ENCODE measurements at places on chromosomes 3 and 15.

- DNase-seq = no peak
Observed at GRCh38 chr3:115187149-115187757, 40.2 kb upstream of the ZBTB20 start.

DNA sequence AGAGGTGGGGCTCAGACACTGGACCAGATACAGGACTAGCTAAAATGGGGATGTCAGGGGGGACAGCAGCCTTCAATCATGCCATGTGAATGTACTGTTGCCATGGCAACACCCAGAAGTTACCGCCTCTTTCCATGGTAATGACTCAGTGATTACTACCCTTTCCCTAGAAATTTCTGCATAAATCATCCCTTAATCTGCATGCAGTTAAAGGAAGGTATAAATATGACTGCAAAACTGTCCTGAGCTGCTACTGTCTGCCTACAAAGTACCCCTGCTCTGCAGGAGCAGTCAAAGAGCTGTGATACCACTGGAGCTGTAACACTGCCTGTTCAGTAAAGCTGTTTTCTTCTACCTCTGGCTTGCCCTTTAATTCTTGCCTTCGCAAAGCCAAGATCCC, 168.2 kb downstream of the PEAK1 start:
- DNase-seq = no peak

- DNase-seq = no peak
Observed at GRCh38 chr3:15099364-15100098, 583 bp upstream of the RBSN start.

GRCh38 chr3:9903238-9903624, 583 bp downstream of the IL17RE start:
- DNase-seq = no peak

- no peak for DNase-seq
Observed at GRCh38 chr15:69885173-69885955, 212.4 kb downstream of the TLE3 start.

DNA sequence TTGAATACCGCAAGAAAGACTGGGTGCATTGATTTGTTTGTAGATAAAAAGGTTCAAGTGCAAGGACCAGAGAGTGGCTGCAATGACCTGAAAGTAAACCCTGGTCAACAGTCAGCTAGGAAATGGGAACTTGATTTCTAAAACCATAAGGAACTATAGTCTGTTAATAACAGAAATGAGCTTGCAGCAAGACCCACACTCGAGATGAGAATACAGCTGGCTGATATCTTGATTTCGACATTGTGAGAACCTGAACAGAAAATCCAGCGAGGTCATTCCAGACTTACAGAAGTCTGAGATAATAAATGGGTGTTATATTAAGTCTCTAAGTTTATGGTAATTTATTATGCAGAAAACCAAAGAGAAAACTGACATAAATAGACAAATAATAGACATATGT, 177.3 kb downstream of the NFKBIZ start:
- DNase-seq = no peak

- peak; percentile 52 for DNase-seq
Observed at GRCh38 chr15:58165661-58166060, 27.5 kb downstream of the AQP9 start.

GRCh38 chr3:126656371-126657134, 1.6 kb upstream of the TXNRD3 start:
- DNase-seq = no peak

GRCh38 chr3:42533161-42533897, 30.9 kb downstream of the VIPR1 start:
- no peak for DNase-seq

GRCh38 chr15:48730506-48730905, 80.4 kb downstream of the CEP152 start:
- DNase-seq = no peak

DNA sequence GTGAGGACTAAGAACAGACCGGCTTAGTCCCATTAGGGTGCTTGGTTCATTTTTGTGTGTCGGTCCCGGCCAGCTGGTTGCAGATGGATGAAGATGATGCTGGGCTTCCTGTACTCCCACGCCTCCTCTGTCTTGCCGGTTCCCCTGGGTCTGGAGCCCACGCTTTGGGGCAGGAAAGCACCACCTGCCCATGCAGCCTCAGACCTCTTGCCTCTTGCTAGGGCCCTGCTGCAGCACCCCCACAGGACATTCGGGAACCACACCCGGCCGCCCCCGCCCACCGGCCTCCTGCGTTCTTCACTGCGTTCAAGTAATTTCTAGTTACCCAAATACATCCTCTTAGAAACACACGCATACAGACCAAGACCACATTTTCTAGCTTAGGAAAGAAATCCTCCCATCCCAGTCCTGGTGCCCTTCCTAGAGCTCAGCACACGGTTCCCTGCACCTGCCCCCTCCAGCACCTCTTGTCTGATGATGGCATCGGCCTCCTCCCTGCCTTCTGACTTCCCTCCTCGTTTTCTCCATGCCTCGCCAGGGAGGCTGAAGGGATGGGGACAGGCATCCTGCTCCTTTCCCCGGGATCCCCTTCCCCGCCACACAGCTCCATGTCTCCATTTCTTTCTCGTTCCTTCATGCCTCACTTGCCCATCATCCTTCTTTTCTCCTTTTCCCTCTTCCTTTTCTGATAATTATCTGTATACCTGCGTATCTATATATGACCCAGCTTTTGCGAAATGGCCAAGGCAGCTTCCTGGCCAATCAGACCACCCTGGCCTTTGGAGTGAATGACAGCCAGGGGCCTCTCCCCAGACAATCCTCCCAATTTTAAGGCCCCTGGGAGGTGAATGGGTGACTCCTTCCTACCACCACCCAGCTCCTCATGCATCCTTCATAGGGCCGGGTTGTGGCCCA, 30.9 kb downstream of the FAM3D start:
- no peak for DNase-seq

DNA sequence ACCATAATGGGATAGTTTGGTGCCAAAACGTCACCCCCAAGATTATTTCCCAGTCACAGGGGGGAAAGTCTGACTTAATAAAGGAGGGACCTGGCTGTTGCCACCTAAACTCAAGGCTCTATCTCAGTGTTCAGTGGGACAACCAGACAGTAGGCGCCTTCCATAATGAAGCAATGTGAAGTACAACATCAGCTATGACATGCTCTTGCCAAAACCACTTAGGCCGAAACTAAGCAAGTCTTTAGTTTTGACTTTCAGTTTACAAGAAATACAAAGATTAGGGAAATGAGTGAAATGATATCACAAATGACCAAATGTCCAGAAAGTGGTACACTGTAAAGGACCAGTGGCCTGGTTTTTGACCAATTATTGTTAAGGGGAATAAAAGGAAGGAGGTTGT, 32.9 kb downstream of the SOX14 start:
- DNase-seq = no peak

DNA sequence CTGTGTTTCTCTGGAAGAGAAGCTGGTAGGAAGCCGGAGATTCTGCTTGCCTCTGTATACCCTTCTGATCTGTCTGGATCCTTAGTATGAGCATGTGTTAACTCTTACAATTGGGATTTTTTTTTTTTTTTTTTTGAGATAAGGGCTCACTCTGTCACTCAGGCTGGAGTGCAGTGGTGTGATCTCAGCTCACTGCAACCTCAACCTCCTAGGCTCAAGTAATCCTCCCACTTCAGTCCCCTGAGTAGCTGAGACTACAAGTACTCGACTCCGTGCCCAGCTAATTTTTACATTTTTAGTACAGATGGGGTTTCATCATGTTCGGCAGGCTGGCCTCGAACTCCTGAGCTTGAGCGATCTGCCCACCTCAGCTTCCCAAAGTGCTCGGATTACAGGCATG, 44.5 kb downstream of the RPN1 start:
- DNase-seq = no peak

GRCh38 chr3:67854663-67855062, 200.3 kb upstream of the SUCLG2 start:
- no peak for DNase-seq

GRCh38 chr15:86915811-86916331, 836.2 kb downstream of the AGBL1 start:
- no peak for DNase-seq

GRCh38 chr3:53731934-53732624, 114.1 kb downstream of the CHDH start:
- DNase-seq = no peak

DNA sequence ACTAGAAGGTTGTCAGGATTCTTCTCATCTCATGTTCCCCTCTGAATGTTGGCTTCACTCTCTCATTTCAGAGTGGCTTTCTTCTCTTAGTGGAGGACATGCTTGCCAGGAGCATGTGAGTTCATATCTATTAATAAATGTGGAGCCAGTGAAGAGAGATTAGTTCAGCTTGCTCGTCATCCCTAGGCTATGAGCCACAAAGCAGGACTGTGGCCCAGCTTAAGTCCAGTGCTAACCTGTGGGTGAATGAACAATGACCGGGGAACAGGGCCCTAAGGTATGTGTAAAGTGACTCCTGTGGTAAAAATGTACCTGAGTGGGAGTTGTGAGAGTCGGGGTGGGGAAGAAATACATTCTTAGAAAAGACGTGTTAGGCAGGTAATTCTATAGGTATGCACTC, 96.9 kb upstream of the TBL1XR1 start:
- peak; percentile 56 for DNase-seq

DNA sequence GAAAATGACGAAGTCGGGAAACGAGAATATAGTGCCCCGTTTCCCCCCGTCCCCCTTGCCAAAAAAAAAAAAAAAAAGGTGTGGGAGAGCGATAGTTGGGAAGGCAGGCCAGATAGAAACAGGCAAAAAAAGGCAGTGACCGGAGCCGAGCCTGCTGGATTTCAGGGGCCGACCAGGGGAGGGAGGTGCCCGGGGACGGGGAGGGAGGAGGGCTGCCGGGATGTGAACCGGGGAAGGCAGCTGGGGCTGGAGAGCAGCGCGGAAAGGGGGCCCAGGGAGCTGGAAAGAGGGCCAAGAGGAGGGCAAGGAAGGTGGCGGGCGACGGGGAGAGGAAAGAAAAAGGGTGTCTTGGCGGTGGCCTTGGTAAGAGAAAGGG, 837 bp downstream of the LRRN1 start:
- DNase-seq = no peak

DNA sequence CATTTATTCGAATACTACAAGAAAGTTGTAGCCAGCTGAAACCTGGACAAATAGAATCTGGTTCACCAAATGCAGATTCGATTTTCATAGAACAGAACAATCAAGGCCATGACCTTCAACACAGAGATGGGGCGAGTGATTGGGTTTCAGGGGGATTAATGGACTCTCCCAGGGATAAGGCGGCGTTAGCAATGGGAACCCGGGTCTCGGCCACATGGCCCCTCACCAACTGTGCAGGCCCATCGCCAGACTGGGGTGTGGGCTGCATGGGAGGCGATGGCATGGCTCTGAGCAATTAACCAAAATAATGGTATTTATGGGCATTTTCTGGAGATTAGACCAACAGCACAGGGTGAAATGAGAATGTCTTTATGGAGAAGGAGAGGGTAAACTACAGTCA, 34.2 kb downstream of the VGLL4 start:
- DNase-seq = no peak
